ENCODE measurements at places on chromosomes 12 and 14.

GRCh38 chr14:23550812-23551265 lies 726 bp downstream of the ZFHX2 start:
- no peak for DNase-seq

- no peak for DNase-seq
Measured at GRCh38 chr12:54593725-54594124, 5.3 kb upstream of the PPP1R1A start.

DNA sequence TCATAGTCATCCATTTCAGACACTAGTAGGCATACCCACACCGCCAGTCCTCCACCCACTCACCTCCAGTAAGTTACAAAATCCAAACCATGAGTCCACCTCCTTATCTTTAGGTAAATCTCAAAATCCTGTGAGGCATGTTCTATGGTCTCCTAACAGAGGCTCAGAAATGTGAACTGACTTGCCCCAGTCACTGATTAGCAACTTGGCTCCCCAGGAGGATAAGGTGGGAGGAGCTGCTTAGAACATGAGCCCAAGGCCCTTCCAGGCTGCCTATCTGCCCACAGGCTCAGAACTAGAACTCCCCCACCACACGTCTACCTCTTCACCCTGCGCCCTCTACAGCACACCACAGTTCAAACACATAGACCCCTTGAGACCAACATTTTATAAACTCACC lies 19.9 kb downstream of the SETD3 start:
- no peak for DNase-seq

DNA sequence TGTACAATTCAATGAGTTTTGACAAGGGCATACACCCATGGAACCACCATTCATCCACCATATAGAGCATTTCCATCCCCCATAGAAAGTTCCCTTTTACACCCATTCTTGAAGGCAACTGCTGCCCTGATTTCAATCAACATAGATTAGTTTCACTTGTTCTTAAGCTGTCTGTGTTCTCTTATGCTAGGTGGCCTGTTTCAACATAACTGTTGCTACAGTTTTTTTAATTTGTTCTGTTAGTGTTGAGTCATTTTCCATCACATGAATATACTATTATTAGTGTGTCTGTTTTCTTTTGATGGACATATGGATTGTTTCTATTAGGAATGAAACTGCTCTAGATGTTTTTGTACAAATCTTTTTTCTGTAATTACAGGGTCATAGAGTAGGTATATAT lies 123.4 kb downstream of the PTPRQ start:
- no peak for DNase-seq

DNA sequence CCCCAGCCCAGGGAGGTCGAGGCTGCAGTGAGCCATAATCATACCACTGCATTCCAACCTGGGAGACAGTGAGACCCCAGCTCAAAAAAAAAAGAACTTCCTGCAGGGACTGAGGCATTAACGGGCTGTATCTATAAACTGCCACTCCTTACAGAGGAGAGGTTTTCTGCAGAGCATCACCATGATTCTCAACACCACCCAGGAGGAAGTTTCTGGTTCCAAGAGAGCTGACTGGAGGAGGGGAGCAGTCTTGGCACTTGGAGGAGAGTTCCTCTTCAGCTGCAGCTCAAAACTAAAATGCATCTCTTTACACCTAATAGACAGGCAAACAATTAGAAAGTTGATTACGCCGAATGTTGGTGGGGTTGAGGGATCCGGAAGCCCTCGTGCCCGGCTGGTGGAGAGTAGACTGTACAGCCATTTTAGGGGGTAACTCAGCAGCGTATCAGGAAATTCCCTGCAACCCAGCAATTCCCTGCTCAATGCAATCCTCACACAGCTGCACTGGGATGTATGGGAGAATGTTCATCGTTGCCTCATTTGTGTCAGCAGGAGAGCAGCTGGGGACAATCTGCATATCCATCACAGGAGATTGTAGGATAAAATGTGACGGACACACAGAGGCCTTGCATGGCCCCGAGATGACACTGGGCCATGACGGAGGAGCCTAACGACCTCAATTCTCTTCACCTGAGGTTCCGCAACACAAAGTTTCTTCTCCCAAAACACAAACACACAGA lies 36.6 kb downstream of the ACTN1 start:
- DNase-seq = no peak

DNA sequence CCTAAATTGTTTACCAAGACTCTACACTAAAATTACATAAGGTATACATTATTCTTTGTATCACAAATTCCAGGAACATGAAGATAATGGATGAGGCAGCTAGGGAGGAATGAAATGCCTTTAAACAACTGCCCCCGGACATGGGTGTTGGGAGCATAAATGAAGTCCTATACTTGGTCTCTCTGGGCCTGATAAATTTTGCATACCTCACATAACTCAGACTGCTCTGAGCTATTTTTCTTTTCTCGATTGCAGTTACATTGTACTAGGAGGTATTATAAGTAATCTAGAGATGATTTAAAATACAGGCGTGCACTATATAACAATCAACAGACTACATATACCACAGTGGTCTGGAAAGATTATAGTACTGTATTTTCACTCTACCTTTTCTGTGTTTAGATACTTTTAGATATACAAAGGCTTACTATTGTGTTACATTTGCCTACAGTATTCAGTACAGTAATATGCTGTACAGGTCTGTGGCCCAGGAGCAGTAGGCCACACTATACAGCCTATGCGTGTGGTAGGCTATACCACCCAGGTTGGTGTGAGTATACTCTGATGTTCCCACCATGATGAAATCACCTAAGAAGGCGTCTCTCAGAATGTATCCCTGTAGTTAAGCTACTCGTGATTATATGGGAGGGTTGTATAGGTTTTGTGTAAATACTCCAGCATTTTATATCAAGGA lies 14.3 kb downstream of the FNTB start:
- DNase-seq = no peak

- no peak for DNase-seq
Measured at GRCh38 chr12:42129595-42130204, 15.0 kb downstream of the GXYLT1 start.

- DNase-seq = no peak
Measured at GRCh38 chr12:51087818-51088217, 4.4 kb upstream of the CSRNP2 start.

DNA sequence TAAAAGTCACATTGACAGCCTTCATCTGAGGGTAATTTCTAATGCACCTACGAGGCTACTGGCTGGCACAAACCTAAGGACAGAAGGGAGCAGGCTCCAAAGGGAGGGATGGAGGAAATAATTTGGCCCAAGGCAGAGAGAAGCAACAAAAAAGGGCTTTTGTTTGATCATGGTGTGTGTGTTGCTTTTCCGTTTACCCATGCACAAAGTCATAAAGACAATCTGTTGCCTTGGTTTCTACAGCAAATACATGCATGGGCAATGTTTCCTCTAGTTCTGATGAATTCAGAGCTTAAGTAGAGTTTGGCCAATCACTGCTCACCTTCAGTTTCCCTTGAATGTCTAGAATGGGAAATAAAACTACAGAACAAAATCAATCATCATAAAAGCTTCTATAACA lies 262.5 kb upstream of the CAND1 start:
- no peak for DNase-seq

DNA sequence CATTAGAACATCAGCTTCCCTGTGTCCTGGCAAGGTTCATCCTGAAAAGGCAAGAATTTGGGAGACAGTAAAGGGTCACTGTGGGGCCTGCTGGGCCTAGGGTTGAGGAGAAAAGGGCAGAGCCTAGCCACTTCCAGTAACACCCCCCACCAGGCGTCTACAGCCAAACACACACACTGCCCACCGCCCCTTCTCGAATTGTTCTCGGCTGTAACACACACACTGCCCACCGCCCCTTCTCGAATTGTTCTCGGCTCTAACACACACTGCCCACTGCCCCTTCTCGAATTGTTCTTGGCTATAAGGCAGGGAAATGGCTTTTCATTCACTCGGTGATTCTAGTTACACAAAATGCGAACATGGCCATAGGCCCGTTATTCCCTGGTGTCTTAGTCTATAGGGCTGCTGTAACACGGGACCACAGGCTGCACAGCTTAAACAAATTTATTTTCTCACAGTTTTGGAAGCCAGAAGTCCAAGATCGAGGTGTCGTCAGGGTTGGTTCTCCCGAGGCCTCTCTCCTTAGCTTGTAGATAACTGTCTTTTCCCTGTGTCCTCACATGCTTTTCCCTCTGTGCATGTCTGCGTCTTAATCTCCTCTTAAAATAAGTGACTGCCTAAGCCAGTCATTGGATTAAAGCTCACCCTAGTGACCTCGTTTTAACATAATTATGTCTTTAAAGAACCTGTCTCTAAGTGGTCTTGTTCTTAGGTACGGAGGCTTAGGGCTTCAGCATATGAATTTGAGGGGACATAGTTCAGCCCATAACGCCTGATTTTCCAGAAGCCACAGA lies 171.0 kb downstream of the ADGRD1 start:
- DNase-seq = peak; percentile 34

DNA sequence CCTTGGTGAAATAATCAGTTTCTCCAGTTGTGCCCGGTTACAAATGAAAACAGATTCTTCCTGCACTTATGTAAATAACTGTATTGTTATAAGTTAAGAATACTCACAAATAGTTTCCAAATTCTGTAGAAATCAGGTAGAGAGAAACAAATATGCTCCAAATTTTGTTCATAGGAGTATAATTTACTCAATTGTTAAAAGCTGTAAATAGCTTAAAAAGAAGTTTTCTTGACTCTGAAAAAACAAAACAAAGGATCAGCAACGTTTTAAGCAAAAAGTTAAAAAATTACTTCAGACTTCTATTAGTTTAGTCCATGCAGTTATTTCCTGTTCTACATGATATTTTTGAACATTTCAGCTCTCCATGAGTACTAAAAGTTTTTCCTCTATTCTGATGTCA lies 30.0 kb upstream of the SLC38A4 start:
- no peak for DNase-seq

DNA sequence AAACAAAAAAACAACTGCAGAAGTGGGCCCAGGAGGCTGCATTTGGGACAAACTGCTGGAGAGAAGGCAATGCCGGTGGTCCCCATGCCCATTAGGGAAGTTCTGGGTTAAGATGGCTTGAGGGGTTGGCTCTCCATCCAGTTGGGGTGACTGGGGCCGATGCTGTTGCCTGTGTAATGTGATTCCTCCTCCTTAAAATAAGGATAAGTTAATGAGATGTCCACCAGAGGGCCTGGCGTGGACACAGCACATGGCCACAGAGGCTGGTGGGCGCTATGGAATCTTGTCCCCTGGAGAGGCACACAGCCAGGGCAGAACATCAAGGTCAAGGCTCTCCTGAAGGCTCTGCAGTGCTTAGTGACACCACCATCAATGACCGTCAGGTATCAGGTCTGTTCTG lies 1.0 kb upstream of the TESC start:
- DNase-seq = no peak

- no peak for DNase-seq
Measured at GRCh38 chr12:79827484-79827883, 107.4 kb downstream of the PPP1R12A start.

GRCh38 chr12:65655074-65655493 lies 169.2 kb upstream of the HMGA2 start:
- no peak for DNase-seq

Data from osteocyte (in vitro differentiated cells).